ENCODE measurements at places on chromosomes 12 and 14.

- DNase-seq = no peak
Measured at GRCh38 chr12:12723681-12724420, 6.7 kb downstream of the CDKN1B start.

- no peak for DNase-seq
Measured at GRCh38 chr14:85042301-85042700, 487.6 kb upstream of the FLRT2 start.

DNA sequence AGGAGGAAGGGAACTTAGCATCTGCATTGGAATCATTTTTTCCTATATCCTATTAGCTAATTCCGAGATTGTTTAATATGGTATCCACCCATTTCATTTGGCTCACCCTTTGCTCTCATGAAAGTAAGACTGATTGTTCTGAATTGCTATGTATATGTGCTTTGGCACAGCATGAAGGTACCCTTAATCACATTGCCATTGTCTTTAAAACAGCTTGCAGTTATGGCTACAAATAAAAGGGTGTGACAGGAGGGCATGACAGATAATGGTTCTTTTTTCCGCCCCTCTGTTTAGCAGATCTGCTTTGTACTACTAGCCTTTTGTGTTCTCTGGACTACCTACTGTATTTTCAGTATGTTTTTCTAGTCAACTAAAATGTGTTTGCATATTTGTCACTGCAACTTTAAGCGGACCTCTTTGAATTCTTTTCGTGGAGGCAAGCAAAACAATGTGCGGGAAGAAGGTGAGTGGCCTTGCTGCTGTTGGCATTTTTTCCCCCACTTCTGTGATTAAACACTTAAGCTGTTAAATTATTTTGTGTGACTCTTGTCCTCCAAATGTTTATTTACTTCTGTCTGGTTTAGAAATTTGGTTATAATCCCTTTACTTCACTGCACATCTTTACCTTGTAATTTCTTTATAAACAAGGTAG is 35.8 kb downstream of the FBXO34 start:
- DNase-seq = no peak

DNA sequence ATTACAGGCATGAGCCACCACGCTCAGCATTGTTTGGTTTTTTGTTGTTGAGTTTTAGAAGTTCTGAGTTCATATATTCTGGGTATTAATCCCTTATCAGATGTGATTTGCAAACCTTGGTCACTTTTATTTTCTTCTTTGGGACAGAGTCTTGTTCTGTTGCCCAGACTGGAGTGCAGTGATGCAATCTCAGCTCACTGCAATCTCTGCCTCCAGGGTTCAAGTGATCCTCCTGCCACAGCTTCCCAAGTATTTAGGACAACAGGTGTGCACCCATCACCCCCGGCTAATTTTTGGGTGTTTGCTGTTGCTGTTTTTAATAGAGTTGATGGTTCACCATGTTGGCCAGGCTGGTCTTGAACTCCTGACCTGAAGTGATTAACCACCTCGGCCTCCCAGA is 11.8 kb downstream of the USP30 start:
- no peak for DNase-seq

- DNase-seq = no peak
Measured at GRCh38 chr14:56374421-56374820, 205.2 kb upstream of the TMEM260 start.

GRCh38 chr12:70271025-70271424 is 27.8 kb downstream of the CNOT2 start:
- no peak for DNase-seq

DNA sequence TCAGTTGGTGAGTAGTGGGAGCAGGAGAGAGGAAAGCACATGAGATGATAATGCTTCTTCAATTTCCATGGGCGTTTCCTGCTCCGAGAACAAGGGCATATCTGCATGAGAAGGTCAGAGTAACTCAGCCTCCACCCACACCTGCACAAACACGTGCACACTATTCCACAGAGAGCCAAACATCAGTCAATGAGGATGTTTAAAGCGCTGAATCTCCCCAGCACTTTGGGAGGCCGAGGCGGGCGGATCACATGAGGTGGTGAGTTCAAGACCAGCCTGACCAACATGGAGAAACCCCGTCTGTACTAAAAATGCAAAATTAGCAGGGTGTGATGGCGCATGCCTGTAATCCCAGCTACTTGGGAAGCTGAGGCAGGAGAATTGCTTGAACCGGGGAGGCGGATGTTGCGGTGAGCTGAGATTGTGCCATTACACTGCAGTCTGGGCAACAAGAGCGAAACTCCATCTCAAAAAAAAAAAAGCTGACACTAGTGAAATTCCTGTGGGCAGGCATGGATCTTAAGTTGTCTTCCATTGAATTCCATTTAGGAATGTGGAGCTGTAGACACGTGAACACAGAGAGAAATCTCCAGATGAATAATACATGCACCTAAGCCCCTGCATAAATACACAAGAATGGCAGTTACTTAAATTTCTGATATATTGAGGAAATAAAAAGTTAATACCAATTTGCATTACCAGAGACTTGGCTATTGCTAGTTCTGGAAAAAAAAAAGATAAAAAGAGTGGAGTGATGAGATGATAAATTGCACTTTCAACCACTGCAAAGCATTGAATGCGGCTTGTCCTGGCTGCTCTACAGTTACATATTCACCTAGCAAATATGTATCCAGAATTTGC is 1097.4 kb upstream of the TMEM132C start:
- DNase-seq = no peak

- no peak for DNase-seq
Measured at GRCh38 chr12:53383258-53383657, 3.3 kb downstream of the SP1 start.

DNA sequence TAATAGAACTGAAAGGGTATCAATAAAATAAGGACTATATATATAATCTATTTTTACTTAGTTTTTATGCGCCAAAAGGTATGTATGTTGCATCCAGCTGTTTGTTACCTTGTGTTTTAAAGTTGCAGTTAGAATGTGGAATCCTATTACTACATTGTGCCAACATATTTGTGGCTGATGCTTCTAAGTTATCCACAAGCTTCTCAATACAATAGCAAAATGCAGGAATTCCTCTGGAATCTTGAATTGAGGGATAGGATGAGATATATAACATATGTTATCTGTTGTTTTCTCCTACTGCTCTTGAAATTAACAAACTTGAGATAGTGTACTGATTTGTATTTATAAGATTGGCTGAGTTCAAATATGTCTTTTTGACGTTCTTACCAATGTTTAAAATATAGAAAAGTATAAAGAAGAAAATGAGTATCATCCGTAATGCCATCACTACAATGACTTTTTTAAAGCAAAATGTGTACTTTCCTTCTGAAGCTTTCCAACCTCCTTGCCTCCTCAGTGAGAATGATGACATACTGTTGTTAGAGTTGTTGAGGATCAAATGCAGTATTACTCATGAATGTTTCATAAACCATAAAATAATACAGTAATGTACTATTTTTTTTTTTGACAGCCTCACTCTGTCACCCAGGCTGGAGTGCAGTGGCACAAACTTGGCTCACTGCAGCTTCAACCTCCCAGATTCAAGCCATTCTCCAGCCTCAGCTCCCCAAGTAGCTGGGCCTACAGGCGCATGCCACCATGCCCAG is 6.6 kb downstream of the RAP1B start:
- no peak for DNase-seq

DNA sequence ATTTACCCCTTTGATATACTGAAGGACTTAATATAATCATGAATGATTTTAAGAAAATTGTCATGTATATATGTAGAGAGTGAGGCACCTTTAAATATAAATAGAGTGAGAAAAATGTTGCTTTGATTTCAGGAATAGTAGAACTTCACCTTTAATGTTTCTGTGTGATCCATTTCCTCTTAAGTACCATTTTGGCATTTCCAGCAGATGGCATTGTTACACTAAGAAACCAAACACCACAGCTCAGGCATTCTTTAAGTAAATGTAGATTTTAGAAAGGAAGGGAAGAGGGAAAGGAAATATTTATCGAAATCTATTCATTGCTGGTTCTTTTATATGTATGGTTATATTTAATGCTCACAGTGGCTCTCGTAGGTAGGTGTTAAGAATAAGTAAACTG is 556.7 kb upstream of the FBXO33 start:
- no peak for DNase-seq

DNA sequence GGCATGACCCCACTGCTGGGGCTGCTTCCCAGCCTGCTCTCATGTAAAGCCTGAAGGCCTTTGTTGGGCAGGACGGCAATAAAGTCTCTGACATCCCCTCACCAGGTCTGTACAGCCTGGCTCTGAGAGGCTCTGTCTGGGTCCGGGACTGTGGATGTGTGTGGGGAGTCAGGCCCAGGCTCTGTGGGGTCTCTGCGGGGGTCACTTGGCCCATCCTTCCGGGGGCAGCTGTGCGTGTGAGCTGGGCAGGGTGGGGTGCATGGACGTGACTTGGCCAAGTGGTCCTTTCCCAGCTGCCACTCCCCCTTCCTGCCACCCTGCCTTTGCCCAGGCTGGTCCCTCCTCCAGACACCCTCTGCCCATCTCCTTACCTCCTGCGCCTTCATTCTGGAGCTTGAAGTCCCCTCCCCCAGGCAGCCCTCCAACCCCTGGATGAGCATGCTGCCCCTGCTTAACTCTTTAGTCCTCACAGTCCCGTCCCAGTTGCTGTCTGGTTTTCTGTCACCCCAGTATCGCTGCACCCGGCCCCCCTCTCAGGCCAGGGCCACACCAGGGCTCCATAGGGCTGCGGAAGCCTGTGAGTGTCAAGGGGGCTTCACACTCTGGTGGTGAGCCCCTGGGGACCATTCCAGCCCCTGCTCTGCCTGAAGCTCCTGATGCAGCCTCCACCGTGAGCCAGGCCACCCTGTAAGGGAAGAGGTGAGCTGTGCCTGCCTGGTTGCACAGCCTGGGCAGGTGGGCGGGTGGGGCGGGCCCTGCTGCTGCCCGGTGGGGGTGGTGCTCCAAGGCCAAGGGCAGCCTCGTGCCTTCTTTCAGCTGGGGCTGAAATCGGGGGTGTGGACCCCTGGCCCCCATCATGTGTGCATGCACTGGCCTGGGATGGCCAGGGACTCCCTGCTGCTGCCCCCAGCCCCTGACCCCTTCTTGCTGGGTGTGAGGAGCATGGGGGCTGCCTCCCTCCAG is 25.5 kb upstream of the KIF26A start:
- no peak for DNase-seq

DNA sequence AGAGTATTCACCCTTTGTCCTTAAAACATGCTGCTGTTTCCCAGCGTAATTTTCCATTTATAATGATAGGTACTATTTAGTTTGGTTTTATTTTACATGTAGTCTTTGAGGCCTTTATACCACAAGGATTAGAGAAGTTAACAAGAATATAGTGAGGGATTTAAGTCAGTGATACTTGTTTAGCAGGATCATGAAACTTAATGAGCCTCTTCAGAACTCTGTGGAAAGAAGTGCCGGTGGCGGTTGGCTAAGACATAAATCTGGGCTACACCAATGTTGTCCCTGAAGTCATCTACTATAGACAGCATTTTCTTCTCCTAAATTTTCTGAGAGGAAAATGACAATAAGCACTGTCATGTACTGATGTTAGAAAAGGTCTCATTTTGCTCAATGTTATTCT is 1226.0 kb upstream of the SEL1L start:
- DNase-seq = no peak

GRCh38 chr12:2543801-2544200 is 251.0 kb upstream of the FKBP4 start:
- DNase-seq = no peak

DNA sequence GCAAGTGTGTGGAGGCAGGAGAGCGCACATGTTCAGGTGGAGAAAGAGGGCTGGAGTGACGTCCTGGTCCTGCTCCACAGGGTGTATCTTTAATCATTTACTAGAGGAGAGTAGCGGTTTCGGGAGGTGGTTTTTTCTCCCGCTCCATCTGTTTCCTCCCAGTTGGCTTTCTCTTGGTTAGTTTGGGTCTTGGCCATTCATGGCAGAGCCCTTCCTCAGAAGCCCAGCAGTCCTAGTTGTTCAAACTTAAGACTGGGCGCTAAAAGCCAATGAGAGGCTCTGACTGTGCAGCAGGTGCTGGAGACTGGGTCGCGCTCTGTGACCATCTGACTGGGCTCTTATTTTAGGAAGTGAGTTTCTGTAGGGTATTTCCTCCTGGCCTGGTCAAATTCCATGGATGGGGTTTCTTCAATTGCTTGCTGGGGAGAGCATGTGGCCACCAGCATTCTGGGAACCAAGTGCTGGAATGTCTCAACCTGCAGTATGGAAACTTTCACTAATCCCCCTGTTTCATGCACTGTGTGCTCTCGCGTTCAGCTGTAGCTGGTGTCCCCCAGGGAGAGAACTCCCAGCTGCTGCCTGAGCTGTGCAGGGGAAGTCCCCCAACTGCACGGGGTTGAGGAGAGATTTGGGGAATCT is 27.4 kb upstream of the TSPAN9 start:
- DNase-seq = no peak

- DNase-seq = no peak
Measured at GRCh38 chr12:538731-539539, 79.2 kb downstream of the B4GALNT3 start.

GRCh38 chr12:20852649-20853048 is 42.1 kb downstream of the SLCO1B3 start:
- DNase-seq = no peak

DNA sequence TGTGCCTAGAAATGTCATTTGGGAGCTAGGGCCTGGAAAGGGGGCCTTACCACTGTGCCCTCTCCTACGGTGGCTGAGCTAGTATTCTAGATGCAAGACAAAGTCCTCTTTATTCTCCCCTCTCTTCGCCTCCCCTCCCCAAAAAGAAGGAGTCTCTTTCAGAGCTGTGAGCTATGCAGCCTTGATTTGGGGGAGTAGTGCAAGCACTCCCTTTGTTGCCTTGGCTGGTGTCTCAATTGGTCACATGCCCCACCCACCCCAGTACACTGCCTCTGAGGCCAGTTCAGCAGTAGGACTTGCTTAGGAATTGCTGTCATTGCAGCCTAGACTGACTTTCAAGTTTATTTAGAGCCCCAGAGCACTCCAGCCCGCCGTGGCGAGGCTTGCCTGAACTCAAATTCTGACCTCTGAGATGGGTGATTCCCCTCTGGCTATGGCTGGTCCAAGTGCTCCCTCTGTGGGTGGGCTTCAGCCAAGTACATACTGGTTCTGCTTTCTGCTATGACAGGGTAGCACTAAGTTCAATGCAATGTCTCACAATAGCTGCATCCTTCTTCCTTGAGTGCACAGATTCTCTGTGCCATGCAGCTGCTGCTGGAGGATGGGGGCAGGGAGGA is 37.0 kb upstream of the FBXO33 start:
- no peak for DNase-seq

DNA sequence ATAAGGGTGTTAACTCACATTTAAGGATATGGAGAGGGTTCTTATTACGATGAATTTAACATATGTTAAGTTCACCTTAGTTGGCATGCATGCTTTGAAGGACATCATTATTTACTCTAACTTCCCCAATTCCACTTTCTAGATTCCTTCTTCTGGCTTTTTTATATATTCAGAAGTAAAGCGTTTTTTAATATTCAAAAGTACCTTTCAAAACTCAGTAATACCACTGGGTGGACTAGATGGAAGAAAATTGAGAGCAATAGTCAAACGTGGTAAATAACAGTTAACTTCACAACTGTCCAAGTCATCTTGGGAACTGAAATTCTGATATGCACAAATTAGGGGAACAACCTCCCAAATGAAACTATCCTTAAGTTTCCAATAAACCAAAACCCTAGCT is 9.1 kb downstream of the SINHCAF start:
- DNase-seq = no peak
